LNCaP clone FGC (cell line): ENCODE measurements at places on chromosomes 6 and 20.

- no peak for DNase-seq
Observed at GRCh38 chr6:148649454-148649963, 97.3 kb upstream of the UST start.

- DNase-seq = no peak
Observed at GRCh38 chr6:46953921-46954320, 32.2 kb upstream of the ADGRF5 start.

- DNase-seq = no peak
Observed at GRCh38 chr6:12381587-12381986, 91.4 kb downstream of the EDN1 start.

GRCh38 chr6:118678866-118679265, 27.5 kb upstream of the CEP85L start:
- DNase-seq = no peak

- no peak for DNase-seq
Observed at GRCh38 chr20:45452238-45452637, 17.3 kb upstream of the WFDC2 start.

DNA sequence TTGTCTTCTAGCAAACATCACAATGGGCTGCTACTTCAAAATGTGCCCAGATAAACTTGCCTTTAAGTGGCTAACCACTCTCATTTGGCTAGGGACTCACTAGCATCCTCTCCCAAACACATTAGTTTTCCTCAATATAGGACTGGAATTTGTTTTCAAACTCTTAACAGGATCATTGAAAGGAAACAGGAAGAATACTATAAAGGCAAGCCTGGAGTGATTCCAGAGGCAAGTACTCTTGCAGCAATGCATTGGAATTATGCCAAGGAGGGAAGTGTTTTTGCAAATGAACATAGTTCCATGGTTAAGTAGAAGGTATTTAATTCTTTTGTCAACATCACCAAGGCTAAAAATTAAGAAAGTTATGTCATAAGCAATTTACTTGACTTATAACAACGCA, 12.2 kb downstream of the EPHA7 start:
- no peak for DNase-seq

GRCh38 chr6:41645007-41645618, 6.8 kb downstream of the MDFI start:
- DNase-seq = no peak

GRCh38 chr6:39055661-39056060, 7.1 kb downstream of the GLP1R start:
- no peak for DNase-seq

GRCh38 chr6:16776394-16777017, 15.2 kb upstream of the ATXN1 start:
- no peak for DNase-seq

DNA sequence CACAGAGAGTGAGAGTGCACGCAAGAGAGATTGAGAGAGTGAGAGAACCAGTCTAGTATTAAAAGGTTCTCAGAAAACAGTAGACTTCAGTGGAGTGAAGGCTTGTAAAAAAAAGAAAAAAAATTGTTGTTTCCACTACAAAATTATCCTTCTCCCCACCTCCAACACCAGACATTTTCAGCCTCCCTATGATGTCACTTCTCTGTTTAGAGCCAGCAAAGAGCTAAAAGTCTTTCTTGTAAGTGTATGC, 77.8 kb downstream of the BACH2 start:
- DNase-seq = no peak

GRCh38 chr6:41271901-41272395, 14.5 kb downstream of the TREM1 start:
- no peak for DNase-seq

DNA sequence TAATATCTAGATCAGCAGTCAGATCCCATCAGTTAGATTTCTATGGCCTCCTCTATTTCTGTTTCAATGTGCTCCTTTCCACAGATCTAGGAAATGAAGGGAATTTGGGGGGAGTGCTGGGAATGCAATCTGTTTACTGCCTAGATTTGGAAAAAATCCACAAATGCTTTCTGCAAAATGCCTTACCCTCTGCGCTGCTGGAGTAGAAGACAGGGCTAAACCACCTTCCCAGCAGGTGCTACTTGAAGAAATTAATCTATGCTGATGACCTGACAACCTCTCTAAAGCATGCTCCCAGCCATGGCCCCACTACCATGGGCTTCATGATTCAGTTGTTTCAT, 46.2 kb downstream of the LY86 start:
- no peak for DNase-seq

DNA sequence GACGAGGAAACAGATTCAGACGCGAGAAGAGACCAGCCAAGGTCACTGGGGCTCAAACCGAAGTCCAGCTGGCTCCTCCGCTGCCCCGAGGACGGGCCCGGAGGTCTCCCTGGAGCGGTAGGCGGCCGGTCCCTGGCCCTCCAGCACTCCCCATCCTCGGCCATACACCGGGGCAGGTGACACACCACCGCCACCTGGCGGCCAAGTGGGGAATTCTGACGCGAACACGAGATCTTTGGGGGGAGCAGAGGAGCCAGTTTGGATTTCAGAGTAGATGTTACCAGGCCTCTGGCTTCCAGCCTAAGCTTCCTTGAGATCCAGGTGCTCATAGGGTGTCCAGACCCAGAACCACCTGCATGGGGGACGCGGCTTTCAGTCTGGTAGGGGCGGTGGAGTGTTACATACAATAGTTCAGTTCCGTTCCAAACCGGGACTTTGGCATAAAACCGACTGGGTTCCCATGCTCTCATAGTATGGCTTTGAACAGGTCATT, 16.1 kb downstream of the BPIFB1 start:
- peak; percentile 4 for DNase-seq

DNA sequence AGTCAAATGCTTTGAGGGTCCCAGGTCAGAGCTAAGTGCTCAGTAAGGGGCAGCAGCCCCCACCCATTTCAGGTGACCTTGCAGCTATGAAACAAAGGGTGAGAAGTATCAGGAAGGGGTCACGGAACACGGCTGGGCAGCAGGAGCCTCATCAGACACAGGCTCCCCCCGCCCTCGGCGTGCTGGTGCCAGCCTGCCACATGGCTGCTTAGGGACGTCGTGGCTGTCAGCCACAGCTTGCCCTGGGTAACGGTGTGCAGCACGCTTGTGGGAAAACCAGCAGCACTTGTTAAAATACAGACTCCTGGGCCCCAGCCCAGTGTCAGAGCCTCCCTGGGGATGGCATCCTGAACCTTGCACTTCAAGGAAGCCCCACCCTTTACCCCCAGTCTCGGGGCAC, 39.3 kb downstream of the SSR1 start:
- no peak for DNase-seq

GRCh38 chr6:2129182-2129621, 116.2 kb downstream of the GMDS start:
- DNase-seq = no peak

DNA sequence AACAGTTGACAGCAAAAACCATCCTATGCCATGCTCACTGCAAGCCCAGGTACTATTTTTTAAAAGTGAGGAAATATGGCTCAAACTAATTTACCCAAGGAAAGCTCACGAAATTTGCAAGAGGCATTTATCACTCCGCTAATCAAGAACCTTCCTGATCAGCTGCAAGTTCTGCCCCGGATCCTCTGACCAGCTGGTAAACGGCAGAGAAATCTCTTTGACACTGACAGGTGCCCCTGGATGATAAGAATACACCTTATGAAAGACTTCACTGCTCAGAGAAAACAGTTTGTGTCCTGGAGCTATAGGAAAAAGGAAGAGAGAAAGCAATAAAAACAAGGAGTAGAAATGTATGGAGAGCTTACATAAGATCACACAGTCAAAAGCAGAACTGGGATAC, 6.4 kb downstream of the CNKSR3 start:
- no peak for DNase-seq

DNA sequence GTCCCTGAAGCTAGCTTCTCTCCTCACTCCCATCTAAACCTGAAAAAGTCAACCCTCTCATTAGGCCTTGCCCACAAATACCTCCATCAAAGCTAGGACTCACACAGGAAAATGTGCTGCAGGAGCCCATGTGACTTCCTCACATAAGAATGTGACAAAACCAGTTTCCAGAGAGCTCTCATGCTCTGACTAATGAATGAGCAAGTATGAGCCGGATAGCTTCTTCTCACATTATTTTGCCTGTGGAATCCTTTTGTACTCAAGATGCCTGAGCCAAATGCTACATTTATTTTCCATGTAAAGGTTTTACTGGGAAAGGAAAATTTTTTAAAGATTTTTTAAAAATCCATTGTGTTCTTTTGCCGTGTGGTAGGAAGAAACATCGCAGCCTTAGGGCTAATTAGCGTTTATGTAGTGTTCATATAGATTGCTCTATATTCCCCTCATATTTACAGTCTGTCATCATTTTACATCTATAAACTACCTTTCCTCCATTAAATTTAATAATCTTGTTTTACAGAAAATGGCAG, 68.6 kb upstream of the CCN6 start:
- peak; percentile 21 for DNase-seq

GRCh38 chr20:25078662-25079061, 3.3 kb downstream of the VSX1 start:
- DNase-seq = no peak

- no peak for DNase-seq
Observed at GRCh38 chr6:134314006-134314821, 3.7 kb downstream of the SGK1 start.

- DNase-seq = no peak
Observed at GRCh38 chr6:159633196-159633595, 59.8 kb downstream of the SOD2 start.

- no peak for DNase-seq
Observed at GRCh38 chr6:73234733-73235132, 9.4 kb upstream of the KHDC1L start.

DNA sequence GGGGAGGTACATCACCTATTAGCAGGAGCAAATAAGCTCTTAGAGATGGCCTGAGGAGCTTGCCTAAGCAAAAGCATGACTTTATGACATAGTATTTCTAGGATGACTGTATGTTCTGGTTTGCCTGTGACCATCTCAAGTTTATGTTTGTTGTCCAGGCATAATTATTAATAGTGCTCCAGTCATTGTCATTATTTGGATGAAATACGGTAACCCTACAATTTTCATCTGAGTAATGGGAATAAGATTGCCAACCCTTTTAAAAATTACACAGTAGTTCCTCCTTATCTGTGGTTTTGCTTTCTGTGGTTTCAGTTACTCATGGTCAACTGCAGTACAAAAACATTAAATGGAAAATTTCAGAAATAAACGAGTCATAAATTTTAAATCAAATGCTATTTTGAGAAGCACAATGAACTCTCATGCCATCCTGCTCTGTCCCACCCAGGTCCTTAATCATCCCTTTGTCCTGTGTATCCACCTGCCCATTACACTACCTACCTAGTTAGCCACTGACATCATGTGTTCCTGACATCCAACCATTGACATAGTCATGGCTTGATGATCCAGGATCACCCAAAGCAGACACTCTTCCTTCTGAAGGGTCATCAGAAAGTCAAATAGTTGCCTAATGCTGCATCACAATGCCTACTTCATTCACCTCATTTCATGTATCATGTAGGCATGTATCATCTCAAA, 27.0 kb upstream of the TFB1M start:
- no peak for DNase-seq

DNA sequence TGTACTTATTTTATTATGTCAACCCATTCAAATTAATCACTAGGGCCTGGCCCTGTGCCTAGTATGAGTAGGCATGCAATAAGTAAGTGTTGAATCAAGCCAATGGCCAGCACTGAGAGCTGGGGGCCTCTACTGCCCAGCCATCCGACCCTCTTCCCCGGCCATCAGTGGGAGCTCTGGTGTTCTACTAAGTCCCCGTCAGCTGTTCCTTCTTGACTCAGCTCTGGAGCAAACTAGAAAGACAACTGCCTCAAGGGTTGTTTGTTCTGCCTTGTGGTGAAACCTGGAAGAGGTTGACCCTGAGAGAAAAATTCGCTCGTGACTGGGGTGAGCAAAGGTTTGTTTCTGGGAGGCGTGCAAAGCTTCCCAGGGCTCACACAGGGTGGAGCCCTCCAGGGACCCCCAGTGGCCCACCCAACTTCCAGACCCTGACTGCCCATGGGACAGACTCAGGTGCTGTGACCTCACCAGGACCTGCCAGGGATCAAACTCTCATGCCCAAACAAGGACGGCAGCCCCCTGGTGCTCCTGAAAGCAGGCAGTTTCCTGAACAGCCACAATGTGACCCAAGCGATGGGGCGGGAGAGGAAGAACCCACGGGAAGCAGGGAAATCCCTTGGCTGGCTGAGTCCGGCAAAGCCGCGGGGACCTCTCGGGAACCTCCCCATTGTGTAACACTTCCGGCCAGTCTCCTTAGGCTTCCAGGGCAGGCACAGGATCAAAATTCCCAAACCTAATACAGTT, 50.4 kb downstream of the BANF2 start:
- no peak for DNase-seq

GRCh38 chr6:168035098-168035660, 37.7 kb downstream of the KIF25 start:
- no peak for DNase-seq

- no peak for DNase-seq
Observed at GRCh38 chr6:22848121-22848520, 278.8 kb downstream of the HDGFL1 start.

GRCh38 chr20:62134735-62135231, 8.4 kb downstream of the PSMA7 start:
- no peak for DNase-seq

- DNase-seq = no peak
Observed at GRCh38 chr6:160356074-160356744, 8.0 kb downstream of the SLC22A3 start.

GRCh38 chr6:48563433-48563832, 452.4 kb upstream of the PTCHD4 start:
- DNase-seq = no peak

- peak; percentile 85 for DNase-seq
Observed at GRCh38 chr6:86031713-86032112, 389.0 kb upstream of the SYNCRIP start.

DNA sequence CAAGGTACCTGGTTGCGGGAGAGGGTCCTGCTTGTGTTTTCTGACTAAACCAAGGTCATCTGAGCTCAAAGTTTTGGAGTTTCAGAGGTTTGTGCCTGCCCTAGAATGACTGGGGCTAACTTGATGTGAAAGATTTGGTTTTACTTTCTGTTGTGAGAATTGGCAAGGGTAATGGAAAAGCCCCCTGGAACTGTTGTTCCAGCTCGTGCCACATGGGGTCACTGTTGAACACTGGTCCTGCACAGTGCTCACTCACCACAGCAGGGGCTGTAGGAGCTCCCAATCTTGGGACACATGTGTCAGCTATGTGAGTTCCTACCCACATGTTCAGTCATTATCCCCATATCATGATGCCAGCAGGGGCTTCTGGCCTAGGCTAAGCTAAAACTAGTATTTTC, 6.5 kb downstream of the TGM6 start:
- no peak for DNase-seq

- DNase-seq = no peak
Observed at GRCh38 chr6:9461188-9461587, 953.7 kb downstream of the TFAP2A start.
